ENCODE measurements at places on chromosomes 7 and 10.

- no peak for DNase-seq
Observed at GRCh38 chr7:23685731-23686130, 5.7 kb downstream of the FAM221A start.

- DNase-seq = no peak
Observed at GRCh38 chr10:25028711-25029110, 12.3 kb downstream of the THNSL1 start.

DNA sequence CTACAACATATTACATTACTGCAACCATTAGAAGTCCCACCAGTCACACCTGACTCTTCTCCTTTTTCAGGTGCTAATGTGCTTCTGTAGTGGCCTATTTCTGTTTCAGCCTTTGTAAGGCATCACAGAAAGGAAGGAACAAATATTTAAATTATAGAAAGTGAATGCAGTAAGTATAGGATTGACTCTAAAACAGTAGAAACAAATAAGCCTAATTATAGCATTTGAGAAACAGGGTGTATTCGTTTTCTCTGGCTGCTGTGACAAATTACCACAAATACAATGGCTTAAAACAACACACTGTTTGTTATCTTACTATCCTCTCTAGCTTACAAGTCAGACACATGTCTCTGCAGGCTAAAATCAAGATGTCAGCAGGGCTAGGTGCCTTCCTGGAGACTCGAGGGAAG is 69.4 kb downstream of the CCSER2 start:
- DNase-seq = peak; percentile 9

DNA sequence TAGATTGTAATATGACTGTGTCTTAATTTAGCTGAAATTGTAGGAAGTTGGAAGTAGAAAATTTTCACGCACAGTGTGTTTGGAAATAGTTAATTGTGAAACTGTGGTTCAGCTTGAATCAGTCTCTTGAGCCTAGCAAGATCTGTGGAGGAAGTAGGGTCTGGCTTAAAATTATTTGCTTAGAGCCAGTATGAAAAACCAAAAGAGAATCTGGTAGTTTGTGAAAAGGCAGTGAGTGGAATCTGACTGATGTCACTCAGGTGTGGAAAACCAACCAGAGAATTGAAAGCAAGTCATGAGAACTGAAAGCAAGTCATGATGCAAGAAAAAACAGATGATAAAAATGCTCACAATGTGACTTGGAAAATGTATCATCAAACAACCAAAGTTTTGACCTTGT is 11.5 kb downstream of the LIPJ start:
- no peak for DNase-seq

- DNase-seq = no peak
Observed at GRCh38 chr7:6338551-6339274, 66.3 kb upstream of the CYTH3 start.

Measured in retina (tissue), 1 donor.